ENCODE measurements at places on chromosomes 7 and 10.

DNA sequence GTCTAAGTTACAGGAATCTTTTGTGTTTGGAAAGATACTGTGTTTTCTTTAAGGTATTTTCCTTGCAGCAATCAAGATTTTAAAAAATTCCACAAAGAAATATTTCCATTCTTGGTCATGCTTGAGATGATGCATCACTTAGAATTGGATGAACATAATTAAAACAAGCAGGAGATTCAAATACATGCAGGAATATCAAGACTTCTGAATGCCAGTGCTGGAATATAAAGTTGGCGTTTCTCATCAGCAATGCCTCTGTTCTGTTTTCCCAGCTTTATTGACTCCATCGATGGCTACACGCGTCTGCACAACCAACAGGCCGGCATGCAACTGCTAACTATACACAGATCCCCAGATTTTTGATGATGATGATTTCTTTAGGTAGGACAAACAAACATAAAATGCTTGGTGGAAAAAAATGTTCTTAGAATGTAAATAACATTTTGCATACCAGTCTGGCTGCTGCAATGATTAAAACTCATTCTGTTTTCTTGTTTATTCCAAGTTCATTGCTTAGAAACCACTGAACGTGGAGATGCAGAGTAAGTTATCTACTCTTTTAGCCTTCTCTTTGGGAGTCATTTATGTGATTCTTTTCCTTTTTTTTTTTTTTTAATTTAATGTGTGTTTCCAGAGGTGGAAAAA lies 91.3 kb upstream of the FAM171A1 start:
- DNase-seq: no peak

GRCh38 chr10:125812128-125812750 lies 10.8 kb downstream of the UROS start:
- DNase-seq: peak; percentile 72

DNA sequence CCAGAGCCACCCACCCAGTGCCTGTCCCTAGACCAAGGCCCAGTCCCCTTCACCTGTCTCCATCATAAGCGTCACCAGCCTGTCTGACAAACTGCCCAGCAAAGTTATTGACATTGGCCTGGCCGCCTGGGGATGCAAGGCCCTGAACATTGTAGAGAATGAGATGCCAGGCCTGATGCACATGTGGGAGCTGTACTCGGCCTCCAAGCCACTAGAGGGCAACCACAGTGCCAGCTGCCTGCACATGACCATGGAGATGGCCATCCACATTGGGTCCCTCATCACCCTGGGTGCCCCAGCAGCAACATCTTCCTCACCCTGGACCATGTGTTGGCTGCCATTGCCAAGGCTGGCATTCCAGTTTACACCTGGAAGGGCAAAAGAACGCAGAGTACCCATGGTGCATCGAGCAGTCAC lies 63.7 kb upstream of the ANTXRL start:
- no peak for DNase-seq

DNA sequence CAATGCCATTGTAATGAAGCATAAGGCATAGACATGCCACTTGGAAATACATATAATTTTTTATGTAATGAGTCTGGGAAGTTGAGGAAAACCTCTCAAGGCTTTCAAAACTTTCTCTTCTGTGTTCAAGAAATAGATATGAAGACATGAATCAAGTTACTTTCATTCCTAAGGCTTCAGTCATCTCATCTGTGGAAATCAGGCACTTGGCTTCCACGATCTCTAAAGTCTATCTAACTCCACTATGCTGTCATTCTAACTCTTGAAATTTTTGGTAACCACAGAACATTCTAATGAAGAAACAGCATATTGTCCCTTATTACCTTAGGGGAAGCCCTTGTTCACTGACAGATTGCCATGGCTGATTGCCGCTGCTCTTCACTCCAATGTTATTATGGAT lies 242.6 kb downstream of the CNTNAP2 start:
- DNase-seq: no peak

GRCh38 chr7:128217967-128218652 lies 23.0 kb upstream of the LEP start:
- no peak for DNase-seq

- no peak for DNase-seq
These were observed 26.2 kb upstream of the ECHDC3 start for GRCh38 chr10:11715815-11716494.

GRCh38 chr7:149715476-149715875 lies 57.9 kb downstream of the ZNF467 start:
- no peak for DNase-seq

DNA sequence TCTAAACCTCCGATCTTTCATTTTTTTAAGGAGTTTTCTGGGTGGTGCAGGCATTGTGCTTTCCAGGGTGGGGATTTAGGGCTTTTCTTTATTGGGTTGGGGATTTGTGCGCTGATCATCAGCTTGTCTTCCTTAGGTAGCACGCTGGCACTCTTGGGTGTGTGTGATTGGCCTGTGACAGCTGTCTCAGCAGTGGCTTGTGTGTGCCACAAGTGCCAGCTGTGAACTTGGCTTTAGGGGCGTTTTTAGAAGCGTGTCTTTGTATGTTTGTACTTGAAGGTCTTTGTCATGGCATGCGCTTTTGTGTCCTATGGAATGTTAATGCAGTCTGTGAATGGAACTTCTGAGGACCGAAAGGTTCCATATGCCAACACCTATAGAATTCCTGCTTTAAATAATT lies 788 bp downstream of the AKAP9 start:
- no peak for DNase-seq

DNA sequence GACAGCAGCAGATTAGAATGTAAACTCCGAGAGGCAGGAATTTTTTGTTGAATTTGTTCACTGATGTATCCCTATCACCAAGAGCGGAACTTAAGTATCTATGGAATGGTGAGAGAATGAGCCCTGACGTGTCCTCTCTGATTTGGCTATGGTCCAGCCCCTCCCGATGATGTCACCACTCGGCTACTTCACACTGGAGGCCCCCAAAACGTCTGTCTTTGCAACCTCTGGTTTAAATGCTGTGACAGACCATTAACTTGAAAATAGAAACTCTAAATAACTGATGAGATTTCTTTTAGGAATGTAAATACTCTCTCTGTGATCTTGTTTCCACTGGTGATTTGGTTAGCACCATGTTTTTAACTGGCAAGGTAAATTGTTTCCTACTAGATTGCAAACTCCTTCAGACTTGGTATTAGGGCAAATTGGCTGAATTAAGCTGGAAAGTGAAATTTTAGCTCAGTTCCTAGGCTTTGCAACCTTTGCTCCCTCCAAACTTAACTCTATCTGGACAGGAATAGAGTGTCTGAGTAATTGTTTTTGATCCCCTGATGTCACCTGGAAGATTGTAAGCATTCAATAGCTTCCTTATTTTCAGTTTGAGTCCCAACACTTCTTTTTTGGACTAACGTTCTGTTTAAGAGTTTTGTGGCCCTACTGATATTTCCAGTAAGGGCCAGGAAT lies 19.1 kb downstream of the SLC16A12 start:
- peak; percentile 93 for DNase-seq

DNA sequence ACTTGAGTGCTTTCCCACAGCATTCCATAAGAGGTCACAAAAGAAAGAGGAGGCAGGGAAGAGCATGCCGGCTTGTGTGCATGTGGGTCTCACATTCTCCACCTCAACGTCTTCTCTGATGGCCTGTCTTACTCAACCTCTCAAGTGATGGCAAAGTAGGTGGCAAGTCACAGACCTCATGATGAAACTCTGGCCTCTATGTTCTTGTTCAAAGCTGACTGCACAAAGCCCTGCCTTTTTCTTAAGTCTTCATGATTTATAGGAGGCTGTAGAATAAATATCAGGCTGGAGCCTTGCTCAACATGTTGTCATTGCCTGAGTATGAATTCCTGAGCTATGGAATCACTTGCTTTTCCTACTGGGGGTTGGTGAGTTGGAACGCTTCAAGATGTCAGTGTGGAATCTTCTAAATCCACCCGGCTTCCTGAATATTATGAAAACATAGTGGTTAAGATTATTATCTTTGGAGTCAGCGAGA lies 213.6 kb upstream of the INHBA start:
- peak; percentile 99 for DNase-seq

- no peak for DNase-seq
These were observed 55.0 kb downstream of the WAC start for GRCh38 chr10:28587970-28588290.

DNA sequence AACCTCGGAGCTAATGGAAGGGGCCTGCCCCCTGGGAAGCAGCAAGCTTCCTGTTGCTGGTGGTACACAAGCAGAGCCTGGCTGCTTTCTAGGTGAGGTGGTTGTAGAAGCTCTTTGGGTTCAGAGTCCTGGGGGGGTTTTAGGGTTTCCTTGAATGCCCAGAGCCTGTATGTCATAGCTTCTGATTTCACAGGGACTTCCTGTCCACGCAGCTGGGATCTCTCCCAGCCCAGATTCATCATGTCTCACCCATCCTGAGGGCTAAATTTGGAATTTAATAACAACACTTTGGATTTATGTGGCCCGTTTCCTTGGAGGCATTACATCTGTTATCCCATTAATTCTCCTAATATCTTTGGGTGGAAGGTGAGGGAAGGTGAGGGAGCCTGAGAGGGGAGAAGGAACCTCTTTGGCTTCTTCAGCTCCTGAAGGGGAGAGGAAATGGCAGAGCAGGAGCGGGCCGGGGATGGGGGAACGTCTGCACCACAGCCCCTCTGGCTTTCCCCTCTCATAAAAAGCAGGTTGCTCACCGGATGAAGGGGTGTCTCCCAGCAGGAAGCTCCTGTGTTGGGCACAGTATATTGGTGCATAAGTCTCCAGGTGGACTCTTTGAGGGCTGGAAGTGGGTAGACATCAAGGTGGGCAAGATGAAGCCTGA lies 19.7 kb downstream of the RPS24 start:
- DNase-seq: peak; percentile 52

- DNase-seq: no peak
These were observed 912.0 kb downstream of the SORCS1 start for GRCh38 chr10:106252541-106252940.

DNA sequence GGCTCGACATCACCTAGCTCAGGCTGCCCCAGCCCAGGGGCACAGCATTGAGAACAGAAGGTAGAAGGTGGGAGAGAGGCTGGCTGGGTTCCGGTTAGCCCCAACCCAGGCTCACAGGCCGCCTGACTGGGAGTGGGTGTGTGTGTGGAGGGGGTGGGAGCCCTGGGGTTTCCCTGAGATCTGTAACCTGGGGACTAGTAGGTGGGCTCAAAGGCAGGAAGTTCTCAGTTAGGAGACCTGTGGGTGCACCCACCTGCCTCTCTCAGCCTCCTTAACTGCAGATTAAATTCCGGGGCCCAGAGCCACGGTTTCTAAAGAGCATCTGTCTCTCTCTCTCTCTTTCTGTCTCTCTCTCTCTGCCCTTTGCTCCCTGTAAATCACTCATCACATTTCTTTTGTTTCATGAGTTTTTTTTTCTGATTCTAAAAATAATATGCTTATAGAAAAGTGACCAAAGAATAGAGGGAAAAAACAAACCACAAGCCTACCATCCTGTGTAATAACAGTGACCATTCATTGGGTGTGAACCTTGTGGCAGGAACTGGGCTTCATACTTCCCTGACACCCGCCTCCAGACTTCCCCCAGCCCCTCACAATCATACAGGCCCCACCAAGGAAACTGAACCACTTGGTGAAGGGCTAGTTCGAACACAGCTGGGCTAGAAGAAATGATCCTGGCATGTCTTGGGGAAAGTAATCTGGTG lies 83.4 kb upstream of the SMNDC1 start:
- no peak for DNase-seq

- no peak for DNase-seq
These were observed 49.7 kb downstream of the TMEM178B start for GRCh38 chr7:141123522-141123921.

- no peak for DNase-seq
These were observed 47.4 kb downstream of the ALOX5 start for GRCh38 chr10:45421221-45422097.

GRCh38 chr10:78248651-78249464 lies 215.2 kb downstream of the RPS24 start:
- no peak for DNase-seq

DNA sequence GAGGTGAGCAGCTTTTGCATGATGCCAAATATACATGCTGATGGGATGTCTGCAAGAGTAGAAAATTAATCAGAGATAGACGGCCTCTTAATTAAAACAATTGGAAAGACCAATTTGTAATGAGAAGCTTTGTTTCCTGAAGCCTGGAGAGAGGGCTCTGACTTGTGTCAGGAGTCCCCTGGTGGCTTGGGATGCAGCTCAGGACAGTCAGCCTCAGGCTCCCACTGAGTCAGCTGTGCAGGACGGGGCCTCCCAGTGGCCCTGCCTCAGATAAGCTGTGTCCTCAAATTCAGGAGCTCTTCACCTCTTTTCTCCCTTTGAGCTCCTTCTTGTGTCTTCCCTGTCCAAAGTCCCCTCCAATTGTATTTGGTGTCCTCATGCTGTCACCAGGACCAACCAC lies 438.9 kb upstream of the PODXL start:
- no peak for DNase-seq

- peak; percentile 51 for DNase-seq
These were observed 165.8 kb upstream of the PRSS1 start for GRCh38 chr7:142583446-142583845.

GRCh38 chr10:129397198-129397974 lies 69.7 kb upstream of the MGMT start:
- no peak for DNase-seq

DNA sequence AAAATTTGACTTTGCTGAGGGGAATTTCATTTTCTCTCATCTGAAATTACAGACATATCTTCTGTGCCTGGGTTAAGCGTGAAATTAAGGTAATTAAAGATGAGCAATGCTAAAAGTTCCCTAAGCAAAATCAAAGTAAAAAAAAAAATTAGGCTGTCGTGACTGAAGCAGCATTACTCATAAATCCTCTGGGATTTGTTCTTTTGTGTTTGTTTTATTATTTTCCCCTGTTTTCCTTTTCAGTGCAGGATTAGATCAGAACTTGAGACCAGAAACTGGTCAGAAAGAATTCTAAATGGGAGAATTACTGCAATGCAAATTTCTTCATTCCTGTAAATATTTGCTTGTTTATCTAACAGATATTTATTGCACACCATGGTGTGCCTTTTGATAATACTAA lies 141.4 kb upstream of the BET1 start:
- no peak for DNase-seq

GRCh38 chr10:94890264-94891022 lies 48.0 kb upstream of the CYP2C9 start:
- no peak for DNase-seq

DNA sequence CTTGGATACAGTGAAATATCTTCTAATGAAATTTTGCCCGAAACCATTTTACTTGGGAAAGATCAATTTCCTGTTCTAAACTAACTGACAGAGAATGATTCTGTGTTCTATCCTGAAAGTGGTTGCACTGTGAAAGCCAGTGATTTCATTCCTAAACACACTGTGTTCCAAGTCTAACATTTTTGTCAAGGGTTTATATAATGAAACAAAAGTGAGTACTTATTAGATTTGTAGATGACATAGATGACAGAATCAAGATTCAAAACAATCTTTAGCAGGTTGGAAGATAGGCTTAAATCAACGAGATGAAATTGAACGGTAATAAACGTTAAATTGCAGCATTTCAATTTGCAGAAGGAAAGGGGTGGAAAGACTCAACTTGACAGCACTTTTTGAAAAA lies 13.3 kb downstream of the KAT6B start:
- no peak for DNase-seq
